Inflammatory macrophage treated with lipopolysaccharide for 4 hours (primary cell): ENCODE measurements at places on chromosomes 3 and 15.
A peak's percentile ranks its signal among the peaks of the same experiment; 100 is the strongest.

DNA sequence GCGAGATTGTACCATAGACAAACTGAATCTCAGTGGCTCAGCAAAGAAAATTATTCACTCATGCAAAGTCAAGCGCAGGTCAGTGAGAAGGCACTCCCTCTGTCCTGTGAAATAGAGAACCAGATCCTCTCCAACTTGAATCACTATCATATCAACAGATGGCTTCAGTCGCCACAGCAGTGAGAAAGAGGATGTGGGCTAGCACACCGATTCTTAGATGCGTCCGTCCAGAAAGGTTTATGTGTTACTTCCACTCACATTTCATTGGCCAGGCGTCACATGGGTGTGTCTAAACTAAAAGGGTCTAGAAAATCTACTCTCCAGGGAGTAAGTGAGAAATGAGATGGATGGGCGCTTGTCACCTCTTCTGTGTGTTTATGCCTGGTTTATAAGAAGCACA lies 141.6 kb upstream of the KBTBD8 start:
- no peak for DNase-seq

GRCh38 chr3:72347819-72348319 lies 500.4 kb downstream of the SHQ1 start:
- DNase-seq = peak; percentile 60

GRCh38 chr3:64443546-64444381 lies 218.5 kb upstream of the PRICKLE2 start:
- no peak for DNase-seq

GRCh38 chr3:126816986-126817777 lies 113.1 kb downstream of the CHCHD6 start:
- DNase-seq = no peak

DNA sequence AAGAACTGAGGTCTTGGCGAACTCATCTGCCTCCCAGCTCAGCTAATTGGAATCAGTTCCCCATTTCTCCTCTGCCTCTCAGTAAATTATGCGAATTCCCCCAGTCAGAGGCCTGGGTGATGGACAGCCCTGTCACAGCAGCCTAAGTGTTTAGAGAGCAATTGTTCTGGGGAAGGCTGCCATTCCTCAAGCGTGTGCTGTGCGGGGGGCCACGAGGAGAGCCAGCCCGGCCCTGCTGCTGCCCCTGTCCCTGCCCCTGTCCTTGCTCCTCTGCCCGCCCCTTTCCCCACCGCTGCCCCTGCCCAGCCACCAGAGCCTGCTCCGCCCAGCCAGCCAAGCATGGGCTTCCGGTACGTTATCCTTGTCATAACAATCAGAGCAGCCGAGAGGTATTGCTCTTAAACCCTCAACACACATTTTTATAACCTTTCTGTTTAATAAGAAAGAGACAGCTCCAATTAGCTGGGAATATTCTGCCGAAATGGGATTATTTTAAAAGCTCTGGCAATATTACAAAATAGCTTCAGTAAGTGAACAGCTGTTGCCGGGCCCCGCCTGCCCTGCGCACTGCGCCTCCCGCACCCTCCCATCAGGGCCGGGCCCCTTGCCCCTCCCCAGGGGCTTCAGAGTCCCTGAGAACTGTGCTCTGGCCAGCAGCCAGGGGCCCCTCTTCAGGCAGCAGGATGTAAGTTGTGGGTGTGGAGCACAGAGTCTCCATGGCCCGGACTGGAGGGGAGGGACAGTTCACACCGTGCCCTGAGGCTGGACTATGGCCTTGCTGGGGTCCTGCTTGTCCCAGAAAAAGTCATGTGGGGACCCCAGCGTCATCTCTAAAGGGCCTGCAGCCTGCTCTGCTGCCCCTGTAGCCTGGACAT lies 12.4 kb upstream of the CACNA2D2 start:
- DNase-seq = peak; percentile 34

- no peak for DNase-seq
Measured at GRCh38 chr3:94735354-94735753, 672.5 kb downstream of the NSUN3 start.

DNA sequence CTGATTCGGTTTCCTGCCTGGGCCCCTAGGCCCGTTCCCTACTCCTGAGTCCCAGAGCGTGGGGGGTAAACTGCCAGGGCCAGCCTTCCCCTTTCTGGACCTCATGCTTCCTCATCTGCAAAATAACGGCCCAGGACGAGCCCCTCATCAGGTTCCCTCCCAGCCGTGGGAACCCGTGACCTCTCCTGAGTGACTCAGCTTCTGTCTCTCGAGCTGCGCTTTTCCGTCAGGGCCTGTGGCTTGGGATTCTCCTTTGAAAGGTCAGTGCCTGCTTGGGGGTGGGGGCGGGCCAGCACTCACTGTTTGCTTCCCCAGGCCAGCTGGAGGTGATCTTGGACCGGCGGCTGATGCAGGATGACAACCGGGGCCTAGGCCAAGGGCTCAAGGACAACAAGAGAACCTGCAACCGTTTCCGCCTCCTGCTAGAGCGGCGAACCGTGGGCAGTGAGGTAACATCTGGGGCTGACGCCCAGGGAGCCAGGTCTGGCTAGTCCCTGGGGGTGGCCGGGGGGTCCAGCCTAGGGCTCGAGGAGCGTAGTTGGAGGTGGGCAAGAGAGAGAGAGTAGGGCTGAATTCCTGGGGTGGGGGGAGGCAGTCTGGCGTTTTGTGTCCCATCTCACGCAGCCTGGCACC lies 12.8 kb downstream of the MAN2A2 start:
- peak; percentile 97 for DNase-seq

DNA sequence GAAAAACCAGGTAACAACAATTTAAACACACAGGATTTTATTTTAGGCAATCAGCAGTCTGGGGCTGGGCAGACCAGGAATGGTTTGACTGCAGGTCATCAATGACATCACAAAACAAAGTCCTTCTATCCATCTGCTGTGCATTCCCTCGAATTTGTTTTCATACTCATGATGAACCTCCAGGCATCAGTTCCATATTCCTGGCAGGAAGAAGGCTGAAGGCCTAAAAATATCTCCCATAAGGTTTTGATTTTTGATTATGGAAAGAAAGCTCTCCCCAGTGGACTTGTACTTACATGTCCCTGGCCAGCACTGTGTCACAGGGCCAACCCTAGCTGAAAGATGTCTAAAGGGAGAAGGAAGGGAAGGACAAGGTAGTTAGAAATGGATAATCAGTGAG lies 107.4 kb downstream of the PEAK1 start:
- no peak for DNase-seq

DNA sequence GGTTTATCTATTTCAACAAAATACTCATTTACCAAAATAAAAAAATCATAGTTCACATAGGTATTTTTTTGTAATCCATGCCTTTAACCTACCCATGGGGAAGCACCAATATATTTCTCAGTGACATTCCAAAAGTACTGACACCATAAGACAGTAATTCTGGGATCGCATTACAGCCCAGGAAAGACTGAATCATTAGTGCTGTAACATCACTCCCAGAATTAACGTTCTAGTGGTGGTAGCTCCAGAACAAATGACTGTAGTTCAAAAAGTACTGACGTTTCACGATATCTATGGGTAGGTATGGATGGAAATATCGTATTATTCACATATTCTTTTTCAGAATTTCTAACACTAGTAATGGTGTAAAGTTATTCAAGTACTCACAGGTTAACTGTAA lies 54.3 kb upstream of the NEK10 start:
- DNase-seq = no peak

- DNase-seq = no peak
Measured at GRCh38 chr15:40533763-40534364, 31.0 kb downstream of the CCDC32 start.

DNA sequence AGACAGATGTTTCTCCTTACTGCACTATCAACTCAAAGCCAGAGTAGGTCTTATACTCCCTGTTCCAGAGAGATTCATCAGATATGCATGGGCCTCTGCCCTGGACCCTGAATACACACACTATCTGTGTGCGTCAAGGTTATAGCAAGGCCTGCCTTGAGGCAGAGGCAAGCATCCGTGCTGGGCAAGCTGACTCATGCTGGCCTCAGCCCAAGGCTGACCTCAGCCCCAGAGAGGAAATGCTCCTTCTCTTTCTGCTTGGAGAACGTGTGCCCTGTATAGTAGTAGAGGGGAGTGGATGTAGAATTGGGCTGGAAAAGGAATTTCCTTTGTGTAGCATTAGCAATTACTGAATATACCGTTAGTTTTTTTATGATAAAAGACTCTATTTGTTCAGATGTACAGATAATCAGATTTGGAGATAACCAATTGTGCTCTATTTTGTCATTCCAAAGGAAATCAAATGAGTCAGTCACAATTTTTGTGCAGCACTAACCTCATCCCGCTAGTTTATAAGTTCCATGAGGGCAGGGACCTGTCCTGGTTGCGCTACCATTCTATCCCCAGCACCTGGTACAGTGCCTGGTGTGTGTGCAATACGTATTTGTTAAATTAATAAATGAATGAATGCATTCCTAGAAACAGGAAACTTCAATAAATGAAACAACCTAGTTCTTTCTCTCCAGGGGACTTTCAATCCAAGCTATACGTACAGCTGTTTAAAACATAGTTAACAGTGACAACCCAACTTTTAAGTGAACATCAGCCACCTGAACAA lies 13.3 kb upstream of the PAQR9 start:
- peak; percentile 89 for DNase-seq

DNA sequence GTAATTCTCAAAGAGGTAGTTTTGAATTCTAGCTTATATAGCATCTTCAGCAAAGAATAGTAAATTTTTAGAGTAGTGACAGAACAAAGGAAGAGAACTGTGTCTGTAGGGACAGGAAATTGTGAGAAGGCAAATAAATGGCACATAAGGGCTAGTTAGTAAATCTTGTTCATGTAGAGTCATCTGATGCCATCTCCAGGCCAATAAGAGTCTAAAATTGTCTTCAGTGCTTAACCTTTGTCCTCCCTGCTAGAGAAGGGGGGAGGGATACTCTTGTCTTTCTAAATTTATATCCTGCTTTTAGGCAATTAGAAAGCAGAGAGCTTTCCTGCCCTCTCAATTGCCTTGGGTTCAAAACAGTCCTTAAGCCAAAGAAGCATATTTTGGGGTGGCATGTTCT lies 87.0 kb upstream of the DNAJC19 start:
- no peak for DNase-seq

- no peak for DNase-seq
Measured at GRCh38 chr15:60212536-60212935, 185.2 kb downstream of the ANXA2 start.

GRCh38 chr3:69948246-69948862 lies 51.2 kb upstream of the SAMMSON start:
- DNase-seq = peak; percentile 46

GRCh38 chr3:19765954-19766353 lies 168.1 kb downstream of the EFHB start:
- DNase-seq = no peak

GRCh38 chr3:5059782-5060181 lies 62.3 kb upstream of the ARL8B start:
- DNase-seq = peak; percentile 50

DNA sequence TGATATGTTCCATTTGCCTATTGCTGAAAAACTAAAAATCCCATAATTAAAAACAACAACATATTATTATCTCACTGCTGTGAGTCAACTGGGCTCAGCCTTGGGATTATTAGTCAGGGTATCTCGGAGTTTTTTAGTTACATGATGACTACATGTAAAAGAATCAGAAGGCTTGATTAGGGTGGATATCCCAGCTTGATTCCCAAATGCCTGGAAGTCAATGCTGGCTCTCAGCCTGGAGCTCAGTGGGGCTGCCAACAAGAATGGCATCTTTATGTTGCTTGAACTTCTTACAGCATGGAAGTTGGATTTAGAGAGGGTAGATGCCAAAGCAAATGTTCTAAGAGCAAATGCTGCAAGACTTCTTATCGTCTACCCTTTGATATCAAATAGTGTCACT lies 278.5 kb downstream of the PLOD2 start:
- no peak for DNase-seq
